ENCODE measurements at places on chromosomes 3 and 15.
A peak's percentile ranks its signal among the peaks of the same experiment; 100 is the strongest.

- H3K27me3 ChIP-seq, result no peaks in the 10 kb centered on the region
- no peaks in the 10 kb centered on the region for H3K4me1 ChIP-seq
- DNase-seq, result no peak
- no peak overlapping the region for H3K27ac ChIP-seq
These were observed 10.5 kb downstream of the FBXL2 start for GRCh38 chr3:33287672-33288282.

GRCh38 chr3:128307029-128307633 lies 153.8 kb downstream of the EEFSEC start:
- no peak overlapping the region for H3K27ac ChIP-seq
- no peak for DNase-seq
- H3K27me3 ChIP-seq, result no peaks in the 10 kb centered on the region

DNA sequence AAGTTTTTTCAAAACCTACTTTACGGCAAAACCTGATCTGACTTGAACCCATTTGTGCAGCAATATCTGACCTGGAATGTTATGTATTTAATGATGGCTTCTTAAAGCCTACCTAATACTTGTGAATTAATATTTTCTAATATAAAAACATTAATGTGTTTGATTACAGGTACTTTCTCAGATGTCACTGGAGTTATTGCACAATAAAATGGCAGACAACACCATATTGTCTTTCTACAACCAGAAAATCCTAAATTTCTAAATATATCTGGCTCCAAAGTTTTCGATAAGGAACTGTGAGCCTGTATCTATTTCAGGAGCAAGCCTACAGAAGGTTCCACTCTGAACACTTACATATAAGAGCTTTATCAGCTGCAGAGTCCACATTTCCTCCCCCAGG lies 184.5 kb downstream of the ATP8B4 start:
- H3K27ac ChIP-seq, result no peak overlapping the region
- DNase-seq, result no peak

DNA sequence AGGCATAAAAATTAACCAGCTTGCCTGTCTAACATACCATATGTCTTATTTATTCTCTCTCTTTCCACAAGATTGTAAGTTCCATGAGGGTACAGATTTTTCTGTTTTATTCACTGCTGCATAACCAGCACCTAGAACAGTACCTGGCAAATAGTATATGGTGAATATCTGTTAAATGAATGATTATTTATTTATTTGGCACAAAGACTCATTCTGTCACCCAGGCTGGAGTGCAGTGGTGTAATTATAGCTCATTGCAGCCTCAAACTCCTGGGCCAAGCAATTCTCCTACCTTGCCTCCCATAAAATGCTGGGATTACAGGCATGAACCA lies 24.9 kb downstream of the DENND4A start:
- no peak overlapping the region for H3K4me3 ChIP-seq
- H3K27ac ChIP-seq, result no peak overlapping the region
- H3K27me3 ChIP-seq, result no peaks in the 10 kb centered on the region
- no peaks in the 10 kb centered on the region for H3K36me3 ChIP-seq

GRCh38 chr3:5188419-5189221 lies 1.1 kb downstream of the EDEM1 start:
- H3K4me1 ChIP-seq, result no peaks in the 10 kb centered on the region
- peak overlapping the region; percentile 88 for H3K27ac ChIP-seq
- peak overlapping the region; percentile 79 for H3K4me3 ChIP-seq
- DNase-seq, result no peak
- no peaks in the 10 kb centered on the region for H3K27me3 ChIP-seq

GRCh38 chr15:92049290-92049989 lies 195.9 kb downstream of the SLCO3A1 start:
- H3K27me3 ChIP-seq, result no peaks in the 10 kb centered on the region
- no peak for DNase-seq
- H3K4me1 ChIP-seq, result no peaks in the 10 kb centered on the region
- no peak overlapping the region for H3K27ac ChIP-seq
- H3K36me3 ChIP-seq, result no peaks in the 10 kb centered on the region

DNA sequence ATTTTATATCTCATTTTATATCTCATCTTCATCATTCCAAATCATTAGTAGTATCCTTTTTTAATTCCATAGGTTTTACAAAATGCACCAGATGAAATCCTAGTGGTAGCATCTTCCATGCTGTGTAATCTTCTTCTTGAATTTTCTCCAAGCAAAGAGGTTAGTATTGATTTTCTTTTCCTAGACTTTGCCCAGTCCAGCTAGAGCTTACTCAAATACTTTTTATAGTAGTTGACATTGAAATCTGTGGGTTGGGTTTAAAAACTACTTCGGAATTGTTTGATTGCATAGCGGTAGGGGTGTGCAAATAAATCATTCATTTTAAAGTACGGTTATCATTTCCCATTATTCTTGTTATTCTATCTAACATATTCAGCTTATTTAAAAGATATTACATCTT lies 62.6 kb downstream of the NME9 start:
- no peaks in the 10 kb centered on the region for H3K4me1 ChIP-seq
- no peak overlapping the region for H3K27ac ChIP-seq
- no peaks in the 10 kb centered on the region for H3K27me3 ChIP-seq
- no peak overlapping the region for H3K4me3 ChIP-seq
- DNase-seq, result no peak

- peaks cover 20% of the 10 kb centered on the region for H3K4me1 ChIP-seq
- no peaks in the 10 kb centered on the region for H3K36me3 ChIP-seq
- no peak overlapping the region for H3K4me3 ChIP-seq
- H3K27ac ChIP-seq, result peak overlapping the region; percentile 75
- peak; percentile 66 for DNase-seq
These were observed 25.0 kb downstream of the IRAK2 start for GRCh38 chr3:10189557-10190354.

DNA sequence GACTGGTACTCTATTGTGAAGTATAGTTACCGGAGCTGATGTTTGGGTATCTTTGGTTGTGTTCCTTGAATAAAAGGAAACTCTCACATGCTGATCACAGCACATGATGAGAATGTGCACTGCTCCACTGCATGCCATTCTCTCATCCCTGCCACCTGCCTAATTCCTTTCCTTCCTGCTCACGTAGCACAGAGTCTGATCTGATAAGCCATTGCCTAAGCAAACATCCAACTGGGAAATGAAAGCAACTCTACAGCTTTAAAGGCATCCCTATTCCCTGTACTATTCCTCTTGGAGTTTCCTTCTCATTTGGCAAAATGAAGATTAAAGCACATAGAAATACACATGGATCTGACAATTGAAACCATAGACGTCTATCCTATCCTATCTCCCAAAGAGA lies 359.8 kb downstream of the C3orf38 start:
- no peaks in the 10 kb centered on the region for H3K27me3 ChIP-seq
- no peaks in the 10 kb centered on the region for H3K36me3 ChIP-seq
- H3K4me1 ChIP-seq, result no peaks in the 10 kb centered on the region
- no peak overlapping the region for H3K4me3 ChIP-seq

GRCh38 chr3:167066977-167067786 lies 312.9 kb downstream of the ZBBX start:
- no peaks in the 10 kb centered on the region for H3K36me3 ChIP-seq
- H3K4me3 ChIP-seq, result no peak overlapping the region
- no peaks in the 10 kb centered on the region for H3K27me3 ChIP-seq
- no peak overlapping the region for H3K27ac ChIP-seq
- DNase-seq, result no peak

- H3K36me3 ChIP-seq, result no peaks in the 10 kb centered on the region
- no peak for DNase-seq
- H3K4me3 ChIP-seq, result no peak overlapping the region
- no peaks in the 10 kb centered on the region for H3K4me1 ChIP-seq
- no peak overlapping the region for H3K27ac ChIP-seq
These were observed 261.0 kb downstream of the PYDC2 start for GRCh38 chr3:191721990-191722389.

GRCh38 chr15:75178171-75178937 lies 23.3 kb upstream of the C15orf39 start:
- no peaks in the 10 kb centered on the region for H3K4me1 ChIP-seq
- no peaks in the 10 kb centered on the region for H3K27me3 ChIP-seq
- no peaks in the 10 kb centered on the region for H3K36me3 ChIP-seq
- DNase-seq, result peak; percentile 72

- H3K27me3 ChIP-seq, result no peaks in the 10 kb centered on the region
- H3K36me3 ChIP-seq, result no peaks in the 10 kb centered on the region
- no peak for DNase-seq
- no peaks in the 10 kb centered on the region for H3K4me1 ChIP-seq
- H3K4me3 ChIP-seq, result no peak overlapping the region
- no peak overlapping the region for H3K27ac ChIP-seq
These were observed 277.9 kb downstream of the PTPRG start for GRCh38 chr3:61839256-61839655.

GRCh38 chr3:194561306-194561974 lies 71.8 kb downstream of the TMEM44 start:
- DNase-seq, result no peak
- H3K36me3 ChIP-seq, result no peaks in the 10 kb centered on the region
- H3K4me3 ChIP-seq, result no peak overlapping the region
- no peaks in the 10 kb centered on the region for H3K27me3 ChIP-seq
- H3K4me1 ChIP-seq, result no peaks in the 10 kb centered on the region
- no peak overlapping the region for H3K27ac ChIP-seq

DNA sequence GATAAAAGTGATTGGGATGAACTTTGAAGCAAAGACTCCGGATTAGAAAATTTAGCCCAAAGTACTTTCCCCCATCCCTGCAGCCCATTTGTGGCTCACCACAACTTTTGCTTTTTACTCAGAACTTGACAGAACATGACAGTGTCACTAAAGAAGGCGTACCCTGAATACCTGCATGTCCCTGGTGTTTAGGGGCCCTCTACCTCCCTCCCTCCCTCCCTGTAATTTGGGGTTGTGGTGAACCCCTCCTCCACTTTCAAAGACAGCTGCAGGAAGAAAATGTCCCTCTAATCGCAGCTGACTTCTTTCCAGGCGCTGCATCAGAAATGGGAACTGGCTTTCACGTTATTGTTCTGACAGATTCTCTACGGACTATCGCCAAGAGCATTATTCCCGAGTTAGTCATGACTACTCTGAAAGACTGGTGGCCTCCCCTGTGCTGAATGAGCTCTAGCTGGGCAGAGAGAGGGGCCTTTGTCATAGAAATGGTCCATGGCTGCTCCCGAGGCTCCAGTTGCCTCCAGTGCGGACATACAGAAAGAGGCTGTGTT lies 93.2 kb upstream of the ARHGEF3 start:
- DNase-seq, result peak; percentile 26
- no peaks in the 10 kb centered on the region for H3K4me1 ChIP-seq
- no peaks in the 10 kb centered on the region for H3K36me3 ChIP-seq

- no peaks in the 10 kb centered on the region for H3K4me1 ChIP-seq
- H3K4me3 ChIP-seq, result no peak overlapping the region
- H3K36me3 ChIP-seq, result no peaks in the 10 kb centered on the region
- no peak for DNase-seq
- H3K27ac ChIP-seq, result no peak overlapping the region
These were observed 361.9 kb upstream of the TRIM42 start for GRCh38 chr3:140315955-140316354.

DNA sequence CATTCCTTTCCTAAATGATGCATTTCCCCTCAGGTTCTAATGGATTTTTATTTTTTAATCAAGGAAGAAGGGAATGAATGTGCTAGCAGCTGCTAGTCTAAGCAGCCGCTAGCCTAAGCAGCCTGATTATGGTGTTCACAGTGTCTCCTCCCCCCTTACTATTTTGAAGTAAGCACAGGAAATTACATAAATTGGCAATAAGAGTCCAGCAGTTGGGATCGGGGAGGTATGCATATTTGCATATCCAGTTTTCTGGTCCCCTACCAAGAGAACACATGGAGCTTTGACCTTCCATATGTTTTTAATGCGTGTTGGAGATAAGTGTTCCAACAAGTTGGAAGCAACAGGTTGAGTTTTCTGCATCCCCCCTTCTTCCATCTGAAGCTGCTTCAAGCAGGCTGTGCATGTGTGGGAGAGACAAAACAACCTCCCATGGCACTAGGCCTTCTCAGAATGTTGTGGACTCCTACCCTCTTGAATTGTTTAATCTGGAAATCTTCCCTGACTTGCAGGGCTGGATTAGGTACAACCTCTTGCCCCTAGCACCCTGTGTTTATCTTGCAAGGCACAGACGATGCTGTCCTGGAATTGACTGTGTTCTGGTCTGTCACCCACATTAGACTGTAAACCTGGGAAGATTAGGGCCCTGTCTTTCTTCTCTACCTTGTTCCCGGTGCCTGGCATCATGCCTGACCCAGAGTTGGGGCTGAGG lies 124.8 kb upstream of the LRIG1 start:
- no peak for DNase-seq
- no peaks in the 10 kb centered on the region for H3K36me3 ChIP-seq
- H3K27ac ChIP-seq, result no peak overlapping the region
- H3K4me1 ChIP-seq, result no peaks in the 10 kb centered on the region

DNA sequence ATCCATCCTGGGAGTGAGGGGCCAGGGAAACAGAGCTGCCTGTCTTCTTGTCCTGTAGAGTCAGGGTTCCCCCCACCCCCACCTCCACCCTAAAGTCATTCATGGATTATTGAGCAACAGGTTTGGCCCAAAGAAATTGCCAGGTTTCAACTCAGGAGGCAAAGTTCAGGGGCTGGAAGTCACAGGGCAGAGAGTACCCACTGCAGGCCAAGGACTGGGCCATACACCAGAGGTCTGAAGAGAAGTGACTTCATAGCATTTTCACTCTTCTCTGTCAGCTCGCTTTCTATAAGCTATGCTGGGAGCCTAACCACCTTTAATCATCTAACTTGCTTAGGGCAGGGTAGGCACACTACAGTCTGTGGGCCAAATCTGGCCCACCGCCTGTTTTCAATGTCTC lies 50.1 kb downstream of the STARD5 start:
- no peaks in the 10 kb centered on the region for H3K36me3 ChIP-seq
- no peaks in the 10 kb centered on the region for H3K27me3 ChIP-seq
- DNase-seq, result no peak
- peak overlapping the region; percentile 79 for H3K27ac ChIP-seq

DNA sequence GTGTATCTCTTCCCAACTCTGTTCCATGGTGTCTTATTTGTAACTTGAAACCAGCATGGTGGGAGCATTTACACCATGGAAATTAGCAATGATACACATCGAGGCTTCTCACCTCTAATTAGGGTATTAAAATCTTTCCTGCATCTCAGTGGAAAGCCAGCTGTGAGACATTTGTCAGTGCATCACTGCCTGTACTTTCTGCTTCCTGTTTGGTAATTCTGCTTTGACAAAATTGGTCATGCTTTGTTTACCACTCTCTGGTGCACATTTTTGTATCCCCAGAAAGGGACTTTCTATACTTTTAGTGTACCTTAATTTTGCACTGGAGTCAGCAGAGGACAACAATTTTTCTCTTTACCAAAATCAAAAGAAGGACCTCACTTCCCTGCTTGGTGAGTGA lies 402.1 kb downstream of the PDCD6IP start:
- H3K27ac ChIP-seq, result no peak overlapping the region
- H3K4me3 ChIP-seq, result no peak overlapping the region
- no peak for DNase-seq

DNA sequence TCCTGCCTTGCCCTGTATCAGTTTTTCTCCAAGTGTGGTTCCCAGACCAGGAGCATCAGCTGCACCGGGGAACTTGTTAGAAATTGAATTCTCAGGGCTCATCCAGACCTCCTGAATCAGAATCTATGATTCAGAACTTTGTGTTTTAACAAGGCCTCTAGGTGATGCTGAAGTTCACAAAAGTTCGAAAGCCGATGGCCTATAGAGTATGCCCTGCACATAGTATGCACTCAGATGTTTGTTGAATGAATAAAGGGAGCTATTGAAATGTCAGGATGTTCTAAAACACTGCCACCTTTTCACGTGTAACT lies 664 bp upstream of the LARP6 start:
- no peaks in the 10 kb centered on the region for H3K36me3 ChIP-seq
- H3K27me3 ChIP-seq, result no peaks in the 10 kb centered on the region
- DNase-seq, result peak; percentile 42
- peak overlapping the region; percentile 62 for H3K4me3 ChIP-seq
- peak overlapping the region; percentile 97 for H3K27ac ChIP-seq
